Osteoblast (primary cell): ENCODE measurements at places on chromosomes 13 and 19. TPM values are rescaled to one million over a fixed set of nuclear protein-coding genes. Genes with fewer than 3 reads are reported as not detected.

GRCh38 chr19:29967623-29968022, 25.6 kb downstream of the URI1 start:
- DNase-seq = no peak

DNA sequence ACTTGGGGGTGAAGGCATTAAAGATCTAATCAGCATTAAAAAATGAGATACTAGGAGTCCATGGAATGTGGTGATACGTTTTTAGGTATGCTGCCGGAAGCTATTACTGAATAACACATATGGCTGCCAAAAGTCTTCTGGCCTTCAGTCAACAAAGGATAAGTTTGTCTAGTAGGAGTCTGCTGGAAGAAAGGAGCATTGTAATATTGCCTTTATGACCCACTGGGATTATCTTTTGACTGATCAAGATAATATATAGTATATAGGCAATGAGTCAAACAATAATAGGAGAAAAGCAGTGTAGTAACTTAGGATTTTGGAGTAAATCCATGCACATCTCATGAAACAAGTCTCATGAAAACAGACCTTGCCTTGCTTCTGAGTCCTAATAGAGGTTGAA, 295.4 kb downstream of the SLITRK6 start:
- no peak for DNase-seq

DNA sequence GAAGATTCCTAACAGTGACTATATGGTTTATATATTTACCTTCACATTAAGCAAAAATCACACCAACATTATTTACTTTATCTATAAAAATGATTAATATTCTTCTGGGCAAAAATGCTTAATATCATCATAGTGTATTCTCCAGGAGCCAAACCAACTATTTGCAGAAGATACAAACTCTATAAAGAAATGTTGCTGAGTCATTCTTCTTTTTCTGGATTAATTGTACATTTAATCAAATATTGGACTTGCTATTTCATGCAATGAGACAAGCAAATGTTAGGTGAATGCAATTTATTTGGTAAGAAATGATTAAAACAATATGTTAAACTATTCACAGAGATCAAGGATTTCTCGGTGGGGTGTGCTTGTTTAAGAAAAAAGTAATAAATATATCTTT, 1075.8 kb downstream of the PCDH9 start:
- DNase-seq = no peak

Gene KASH5
- not detected in 2 replicates for total RNA-seq

Gene TGFBR3L
- under 0.01 TPM in 1 of 2 replicates, not detected in the other for total RNA-seq
